ENCODE measurements at places on chromosomes 13 and 19.
A peak's percentile ranks its signal among the peaks of the same experiment; 100 is the strongest.

- DNase-seq: no peak
Observed at GRCh38 chr19:7638802-7639465, 2.0 kb downstream of the STXBP2 start.

- DNase-seq: no peak
Observed at GRCh38 chr13:79212064-79212619, 193.9 kb downstream of the RBM26 start.

GRCh38 chr13:114077933-114078325, 54.5 kb downstream of the RASA3 start:
- DNase-seq: peak; percentile 92

DNA sequence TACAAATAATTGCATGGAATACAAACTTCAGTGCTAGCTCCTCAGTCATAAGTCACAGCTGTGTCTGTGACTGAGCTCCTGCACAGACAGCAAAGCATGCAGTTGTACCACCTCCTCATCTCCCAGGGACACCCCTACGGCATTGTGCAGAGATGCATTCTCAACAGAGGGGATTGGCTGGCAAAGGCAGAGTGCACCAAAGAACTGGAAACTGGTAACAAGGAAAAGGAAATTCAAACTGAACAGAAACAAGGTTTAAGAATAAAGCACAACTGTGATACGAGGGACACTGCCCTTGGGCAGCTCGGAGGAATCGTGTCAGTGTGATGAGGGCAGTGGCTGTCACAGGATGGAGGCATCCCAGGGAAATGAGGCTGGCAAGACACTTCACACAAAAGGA, 126.1 kb upstream of the SOX1 start:
- DNase-seq: no peak

DNA sequence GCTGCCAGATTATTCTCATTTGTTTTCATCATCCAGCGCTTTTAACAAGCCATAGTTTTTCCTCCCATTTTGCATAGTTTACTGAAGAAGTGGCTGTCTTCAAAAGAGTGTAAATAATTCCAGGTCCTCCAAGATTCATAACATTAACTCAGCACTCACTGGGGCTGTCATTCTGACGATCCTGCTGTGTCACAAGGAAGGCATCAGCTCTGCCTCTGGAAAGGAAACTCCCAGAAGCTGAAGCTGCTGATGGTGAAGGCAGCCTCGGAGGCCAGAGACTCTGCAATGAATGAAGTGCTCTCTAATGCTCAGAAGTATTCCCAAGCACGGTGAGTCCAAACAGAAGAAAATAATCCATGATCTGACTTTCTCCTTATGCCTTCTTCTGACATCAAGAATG, 60.0 kb downstream of the FLT1 start:
- DNase-seq: no peak

- peak; percentile 50 for DNase-seq
Observed at GRCh38 chr19:17156947-17157302, 58.2 kb upstream of the USE1 start.

- peak; percentile 69 for DNase-seq
Observed at GRCh38 chr19:18745012-18745735, 45.9 kb downstream of the COMP start.

GRCh38 chr19:38386300-38386970, 1.4 kb downstream of the GGN start:
- DNase-seq: no peak

GRCh38 chr19:14944456-14944855, 3.2 kb downstream of the OR7C2 start:
- DNase-seq: no peak

- DNase-seq: no peak
Observed at GRCh38 chr19:42330241-42330711, 4.8 kb downstream of the MEGF8 start.

DNA sequence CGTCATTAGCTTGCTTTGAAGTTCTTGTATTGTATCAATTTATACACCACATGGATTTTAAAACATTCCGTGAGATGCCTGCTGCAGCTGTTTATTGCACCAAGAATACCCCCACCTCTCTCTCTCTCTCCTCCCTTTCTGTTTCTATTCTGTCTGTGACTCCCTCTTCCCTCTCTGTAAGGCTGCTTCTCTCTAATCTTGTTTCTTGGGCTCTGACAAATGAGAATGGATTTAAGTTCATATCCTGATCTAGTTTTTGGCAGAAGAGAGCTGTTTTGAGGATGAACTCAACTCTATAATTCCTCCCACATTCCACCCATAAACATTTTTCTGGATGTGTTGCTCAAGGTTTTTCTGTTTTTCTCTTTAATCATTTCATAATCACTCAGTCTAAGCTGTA, 144.3 kb upstream of the FRY start:
- peak; percentile 39 for DNase-seq

- DNase-seq: no peak
Observed at GRCh38 chr19:23971598-23971997, 56.9 kb downstream of the ZNF726 start.

DNA sequence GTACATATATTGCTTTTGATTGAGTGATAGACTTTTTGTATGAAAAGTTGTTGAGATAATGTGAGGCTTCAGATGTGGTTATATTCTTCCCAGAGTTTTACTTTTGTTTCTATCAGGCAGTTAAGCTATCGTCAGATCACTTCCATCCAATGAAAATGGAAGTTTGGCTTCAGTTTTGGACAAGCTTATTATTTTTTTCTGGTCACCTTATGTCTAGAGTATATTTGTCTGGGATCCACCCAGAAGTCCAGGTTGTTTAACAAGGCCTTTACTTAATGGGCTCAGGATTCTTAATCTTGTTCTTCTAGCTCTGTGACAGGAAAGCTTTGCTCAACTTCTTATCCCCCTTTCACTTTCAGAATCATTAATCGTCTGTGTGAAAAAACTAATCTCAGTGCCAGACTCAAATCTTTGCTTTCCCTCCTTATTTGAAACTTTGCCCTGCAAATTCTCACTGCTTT, 150.9 kb downstream of the PDS5B start:
- no peak for DNase-seq

DNA sequence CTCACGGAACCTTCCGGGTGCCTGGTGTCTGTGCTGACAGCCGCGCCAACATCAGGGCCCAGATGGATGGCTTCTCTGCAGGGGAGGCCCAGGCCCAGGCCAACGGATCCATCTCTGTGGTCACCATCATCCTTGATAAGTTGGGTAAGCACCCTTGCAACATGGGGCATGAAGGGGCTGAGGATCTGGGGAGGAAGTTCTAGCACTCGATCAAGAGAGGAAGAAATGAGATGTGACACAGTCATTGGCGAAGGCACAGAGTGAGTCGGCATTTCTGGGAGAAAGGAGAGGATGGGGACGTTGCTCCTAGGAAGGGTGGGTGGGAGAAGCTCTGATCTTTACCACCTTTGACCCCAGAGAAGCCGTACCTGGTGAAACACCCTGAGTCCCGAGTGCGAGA, 4.4 kb downstream of the CILP2 start:
- DNase-seq: no peak

- DNase-seq: peak; percentile 77
Observed at GRCh38 chr13:74061926-74062595, 72.1 kb downstream of the KLF12 start.

- DNase-seq: peak; percentile 67
Observed at GRCh38 chr19:36686365-36687213, 823 bp upstream of the ZNF567 start.

- DNase-seq: no peak
Observed at GRCh38 chr19:50401605-50402450, 16.9 kb upstream of the SPIB start.

GRCh38 chr19:32220951-32221350, 124.5 kb upstream of the ZNF507 start:
- no peak for DNase-seq

DNA sequence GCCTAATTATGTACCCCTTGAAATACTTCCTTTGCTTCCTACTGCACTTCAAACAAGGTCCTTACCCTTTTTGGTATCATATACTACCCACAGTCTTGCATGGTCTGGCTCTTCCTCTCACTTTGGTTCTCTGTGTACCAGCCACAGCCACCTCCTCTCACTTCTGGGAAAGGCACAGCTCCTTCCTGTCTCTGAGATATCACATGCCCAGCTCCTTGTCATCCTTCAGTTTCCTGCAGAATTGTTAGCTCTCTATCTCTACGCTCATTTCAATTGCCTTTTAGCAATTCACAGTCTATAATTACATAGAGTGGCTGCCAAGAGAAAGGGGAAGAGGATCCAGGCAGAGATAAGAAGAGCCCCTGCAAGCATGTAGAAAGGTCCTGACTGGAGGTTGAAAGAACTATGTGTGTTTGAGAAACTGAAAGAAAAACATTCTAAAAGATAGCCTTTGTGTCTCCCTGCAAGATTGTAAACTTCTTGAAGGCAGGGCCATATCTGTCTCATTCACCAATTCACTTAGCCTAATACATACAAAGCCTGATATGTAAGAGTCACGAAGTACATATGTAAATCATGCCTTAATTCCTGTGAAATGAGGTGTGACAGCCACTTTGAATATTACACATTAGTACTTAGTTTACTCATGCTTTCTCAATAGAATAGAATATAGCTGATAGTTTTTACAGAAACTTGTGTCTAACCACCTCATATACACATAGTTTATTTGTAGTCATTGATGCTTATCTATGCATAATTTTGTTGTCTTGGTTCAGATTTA, 933.1 kb downstream of the DIAPH3 start:
- no peak for DNase-seq

GRCh38 chr13:55000043-55000442, 1971.4 kb downstream of the OLFM4 start:
- no peak for DNase-seq

- DNase-seq: no peak
Observed at GRCh38 chr13:26007261-26008125, 44.3 kb downstream of the SHISA2 start.

DNA sequence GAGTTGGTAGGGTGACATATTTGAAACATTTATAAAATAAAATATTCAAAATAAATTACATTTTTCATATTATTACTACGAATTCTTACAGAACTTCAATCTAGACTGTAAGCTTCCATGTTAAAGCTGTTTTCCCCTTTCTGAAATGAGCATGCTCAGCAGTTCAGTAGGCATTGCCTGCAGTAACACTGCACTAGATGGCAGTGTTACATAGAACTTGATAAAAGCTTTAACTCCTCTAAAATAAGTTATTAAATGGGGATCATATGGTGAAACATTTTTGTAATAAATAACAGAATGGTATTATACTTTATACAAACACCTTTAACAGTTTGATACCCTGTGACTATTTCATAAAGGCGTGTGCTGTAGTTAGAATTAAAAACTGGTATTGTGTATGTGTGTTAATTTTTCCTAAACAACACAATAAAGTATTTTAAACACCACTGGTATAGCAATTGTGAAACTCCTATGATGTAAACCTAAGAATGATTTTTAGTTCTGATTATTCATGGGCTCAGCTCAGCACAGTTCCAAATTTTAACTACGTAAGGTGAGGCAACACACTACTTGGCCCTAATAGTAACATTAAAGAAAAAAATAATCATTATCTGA, 11.6 kb upstream of the GPR18 start:
- peak; percentile 80 for DNase-seq

DNA sequence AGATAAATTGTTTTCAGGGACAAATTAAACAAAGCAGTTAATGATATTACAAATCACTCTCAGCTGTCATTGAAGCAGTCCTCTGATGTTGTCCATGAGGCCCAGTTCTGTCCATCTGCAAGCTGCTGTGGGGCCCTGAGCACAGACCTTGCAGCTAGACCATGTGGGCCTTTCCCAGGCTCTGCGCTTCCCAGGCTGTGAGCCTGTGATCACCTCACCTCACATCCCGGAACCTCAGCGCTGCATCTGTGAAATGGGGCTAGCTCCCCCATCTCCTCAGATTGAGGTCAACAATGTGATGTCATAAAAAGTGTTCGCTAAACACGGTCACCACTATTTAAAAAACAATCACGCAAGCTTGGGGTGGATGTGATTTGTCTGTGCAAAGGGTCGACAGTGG, 51.9 kb upstream of the UQCRFS1 start:
- DNase-seq: no peak

- DNase-seq: no peak
Observed at GRCh38 chr19:23254141-23254910, 4.1 kb upstream of the ZNF724 start.

- no peak for DNase-seq
Observed at GRCh38 chr19:1424192-1424955, 13.8 kb upstream of the RPS15 start.

DNA sequence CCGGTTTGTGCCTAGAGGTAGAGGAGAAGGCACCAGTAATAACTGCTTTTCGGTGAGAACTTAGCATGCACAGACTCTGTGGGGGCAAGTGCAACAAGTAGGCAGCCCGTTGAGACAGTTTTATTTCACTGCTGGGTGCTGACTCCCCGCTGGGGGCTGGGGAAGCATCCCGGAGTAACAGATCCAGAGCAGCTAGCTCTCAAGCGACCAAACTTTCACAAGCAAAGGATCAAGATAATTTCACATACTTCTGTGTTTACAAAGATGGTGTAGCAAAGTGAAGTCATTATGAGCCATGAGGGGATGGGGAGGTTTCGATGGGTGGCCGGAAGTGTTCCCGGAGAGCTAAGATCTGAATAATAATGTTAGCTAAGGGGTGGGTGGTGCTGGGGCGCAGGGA, 2.8 kb downstream of the NACC1 start:
- DNase-seq: no peak

DNA sequence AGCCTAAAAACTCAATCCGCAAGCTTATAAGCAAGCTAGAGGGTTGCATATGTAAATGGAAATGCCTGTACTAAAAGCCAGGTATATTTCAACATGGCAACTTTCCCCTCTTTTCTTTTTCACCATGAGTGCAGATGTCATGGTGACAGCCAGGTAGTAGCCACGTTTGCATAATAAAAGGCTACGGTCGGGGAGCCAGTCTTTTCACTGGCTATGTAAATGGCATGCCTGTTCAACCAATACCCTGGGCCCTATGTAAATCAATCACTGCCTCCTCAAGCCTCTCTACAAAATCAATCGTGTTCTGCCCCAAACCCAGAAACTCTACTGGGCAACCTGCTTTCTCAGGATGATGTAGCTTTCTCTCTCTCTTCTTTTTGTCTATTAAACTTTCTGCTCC, 87.4 kb downstream of the ZNF100 start:
- DNase-seq: no peak

DNA sequence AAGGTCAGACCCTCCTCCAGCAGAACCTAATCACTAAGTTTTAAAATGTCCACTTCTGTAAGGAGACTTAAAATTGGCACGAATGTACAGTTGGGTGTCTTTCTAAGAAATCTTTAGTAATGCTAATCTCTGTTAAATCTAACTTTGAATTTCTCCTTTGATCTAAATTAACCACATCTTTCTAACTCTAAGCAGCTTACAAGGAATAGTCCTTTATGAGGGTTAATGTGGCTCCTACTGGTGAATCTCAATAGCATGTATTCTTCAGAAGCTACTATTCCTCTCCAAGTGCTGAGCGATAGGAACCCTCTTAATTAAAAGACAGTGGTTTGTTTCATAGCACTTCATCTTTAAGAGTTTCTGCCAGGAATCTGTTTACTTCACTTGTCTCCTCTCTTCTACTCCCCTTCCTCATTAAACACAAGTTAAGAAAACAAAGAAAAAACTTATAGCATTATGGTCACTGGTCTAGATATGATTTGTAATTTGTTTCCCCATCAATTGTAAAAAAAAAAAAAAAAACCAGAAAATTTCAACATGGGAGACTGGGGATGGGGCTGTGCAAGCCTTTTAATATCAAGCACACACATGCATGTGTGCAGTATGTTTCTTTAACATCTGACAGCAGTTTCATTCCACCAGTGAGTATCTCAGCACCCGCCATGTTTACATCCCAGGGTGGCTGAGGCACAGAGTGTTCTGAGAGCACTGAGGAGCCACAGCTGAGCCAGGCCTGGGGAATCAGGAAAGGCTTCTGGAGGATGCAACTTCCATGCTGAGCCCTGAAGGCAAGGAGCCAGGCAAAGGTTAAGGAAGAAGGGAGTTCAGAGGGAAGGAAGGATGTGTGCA, 57.7 kb downstream of the ATP7B start:
- DNase-seq: no peak

GRCh38 chr13:30880151-30880855, 25.8 kb upstream of the MEDAG start:
- peak; percentile 88 for DNase-seq

Measured in muscle of leg (tissue), 16 donors.